ENCODE measurements at places on chromosomes 4 and X.

DNA sequence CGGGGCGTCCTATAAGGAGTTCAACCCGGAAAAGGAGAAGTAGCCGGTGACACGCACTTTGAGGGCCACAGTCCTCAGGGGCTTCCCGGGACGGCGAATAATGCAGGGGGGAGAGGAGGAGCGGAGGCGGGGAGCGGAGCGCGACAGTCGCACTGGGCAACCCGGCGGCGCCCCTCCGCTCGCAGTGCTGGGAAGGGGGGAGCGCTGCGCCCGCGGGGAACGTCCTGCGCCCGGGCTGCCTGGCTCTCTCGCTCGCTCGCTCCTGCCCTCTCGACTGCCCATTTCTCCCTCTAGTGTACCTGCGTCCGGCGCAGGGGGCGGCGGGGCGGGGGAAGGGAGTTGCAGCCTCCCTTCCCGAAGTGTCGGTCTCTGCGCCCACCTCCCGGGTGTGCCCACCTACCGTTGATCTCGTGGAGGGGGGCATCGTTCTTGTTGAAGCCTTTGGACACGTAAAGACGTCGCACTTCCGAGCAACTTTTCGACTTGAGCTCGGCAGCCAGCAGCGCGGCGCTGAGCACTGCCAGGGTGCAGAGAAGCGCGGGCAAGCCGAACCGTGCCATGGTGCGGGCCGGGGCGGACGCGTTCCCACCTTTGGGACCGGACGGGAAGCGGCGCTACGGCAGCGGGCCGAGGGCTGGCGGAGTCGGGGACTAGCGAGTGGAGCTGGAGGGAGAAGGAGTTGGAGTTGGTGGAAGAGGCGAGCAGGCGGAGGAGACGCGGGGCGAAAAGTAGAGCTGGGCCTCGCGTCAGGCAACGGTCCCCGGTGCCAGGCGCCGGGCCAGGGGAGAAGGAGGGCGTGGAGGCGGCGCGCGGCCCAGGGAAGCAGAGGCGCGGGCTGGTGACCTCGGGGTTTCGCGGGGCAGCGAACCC lies 648 bp downstream of the GPC4 start:
- peak; percentile 67 for DNase-seq

- no peak for DNase-seq
Observed at GRCh38 chr4:21032089-21032645, 331.9 kb downstream of the PACRGL start.

GRCh38 chrX:14039344-14039743 lies 9.7 kb upstream of the GEMIN8 start:
- DNase-seq: no peak

DNA sequence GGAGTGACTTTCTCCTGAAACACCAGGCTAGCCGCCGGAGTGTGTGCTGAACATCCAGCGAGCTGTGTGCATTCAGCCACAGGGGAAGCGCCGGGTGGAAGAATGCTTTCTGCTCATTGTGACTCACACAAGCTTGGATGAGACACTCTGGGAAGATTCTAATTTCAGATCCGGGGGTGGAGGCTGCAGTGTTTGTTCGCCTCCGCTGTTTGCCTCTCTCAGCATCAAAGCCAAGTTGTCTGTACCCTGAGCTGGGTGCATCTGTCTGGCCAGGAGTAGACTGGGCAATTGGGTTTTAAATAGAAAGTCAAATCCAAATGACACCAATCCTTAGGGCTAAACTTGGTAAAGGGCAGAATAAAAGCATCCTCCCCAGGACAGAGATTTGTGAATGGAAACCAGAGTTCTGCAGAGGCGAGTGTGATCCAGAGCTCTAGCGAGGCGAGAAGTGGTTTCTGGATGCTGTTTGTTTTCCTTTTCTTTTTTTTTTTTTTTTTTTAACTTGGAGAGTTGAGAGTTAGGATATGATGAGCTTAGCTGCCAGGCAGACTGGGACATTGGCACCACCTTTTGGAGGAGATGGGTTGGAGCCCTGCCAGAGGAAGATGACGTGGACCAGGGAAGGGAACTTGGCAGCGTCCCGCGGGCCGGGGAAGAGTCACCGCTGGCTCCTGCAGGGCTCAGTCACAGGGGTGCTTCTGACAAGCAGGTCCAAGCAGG lies 196.0 kb upstream of the PSAPL1 start:
- no peak for DNase-seq

DNA sequence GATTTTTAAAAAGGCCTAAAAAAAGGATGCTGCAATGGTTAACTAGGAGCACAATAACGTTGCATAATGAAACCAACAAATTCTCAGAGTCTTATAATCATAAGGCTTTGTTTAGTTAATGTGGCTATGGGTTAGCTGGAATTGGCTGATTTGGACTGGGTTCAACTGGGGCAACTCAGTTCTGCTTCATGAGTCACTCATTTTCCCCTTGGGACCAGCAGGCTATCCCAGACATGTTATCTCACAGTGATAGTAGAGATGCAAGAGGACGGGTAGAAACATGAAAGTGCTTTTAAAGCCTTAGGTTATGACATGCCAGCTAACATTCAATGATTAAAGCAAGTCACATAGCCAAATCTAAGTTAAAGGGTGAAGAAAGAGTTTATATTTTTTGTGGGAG lies 189.2 kb upstream of the GK2 start:
- DNase-seq: no peak

DNA sequence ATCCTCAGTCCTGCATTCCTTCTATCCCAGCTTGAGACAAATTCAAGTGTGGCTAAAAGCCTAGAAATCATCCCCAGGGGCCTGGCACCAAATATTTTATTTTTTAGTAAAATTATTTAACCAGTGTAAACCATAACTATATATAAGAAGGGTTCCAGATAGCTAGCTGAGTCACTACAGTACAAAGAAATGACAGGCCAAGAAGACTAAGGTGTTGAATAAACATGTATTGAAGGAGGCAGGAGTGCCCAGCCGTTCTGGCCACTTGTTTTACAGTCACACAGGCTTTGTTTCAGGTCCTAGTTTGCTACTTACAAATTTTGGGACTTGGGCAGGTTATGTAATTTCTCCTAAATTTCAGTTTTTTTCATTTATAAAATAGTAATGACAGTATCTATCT lies 225.9 kb upstream of the PITX2 start:
- DNase-seq: no peak

- DNase-seq: no peak
Observed at GRCh38 chrX:105553118-105553517, 269.2 kb upstream of the NRK start.
